MM.1S (cell line): ENCODE measurements at places on chromosomes 5 and 9.

DNA sequence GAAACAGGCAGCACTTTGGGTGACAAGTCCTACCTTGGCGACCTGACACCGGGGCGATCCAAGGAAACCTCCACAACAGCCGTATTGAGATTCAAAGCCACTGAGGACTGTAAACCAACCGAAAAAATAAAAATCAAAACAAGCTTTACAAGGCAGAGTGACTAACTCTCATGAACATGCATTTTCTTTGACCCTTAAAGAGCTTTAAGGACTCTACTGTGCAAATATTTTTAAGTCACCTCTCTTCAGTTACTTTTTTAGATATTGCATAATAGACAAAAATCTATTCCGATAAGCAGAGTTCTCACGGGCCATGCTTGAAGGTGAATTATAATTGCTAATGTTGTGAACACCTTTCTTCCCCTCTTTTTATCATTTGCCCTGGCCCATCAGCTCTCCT, 38.3 kb downstream of the EQTN start:
- no peaks in the 10 kb centered on the region for H3K4me1 ChIP-seq
- no peaks in the 10 kb centered on the region for H3K27me3 ChIP-seq
- no peak overlapping the region for H3K27ac ChIP-seq
- no peak for DNase-seq
- H3K4me3 ChIP-seq, result no peak overlapping the region
- H3K36me3 ChIP-seq, result no peaks in the 10 kb centered on the region

DNA sequence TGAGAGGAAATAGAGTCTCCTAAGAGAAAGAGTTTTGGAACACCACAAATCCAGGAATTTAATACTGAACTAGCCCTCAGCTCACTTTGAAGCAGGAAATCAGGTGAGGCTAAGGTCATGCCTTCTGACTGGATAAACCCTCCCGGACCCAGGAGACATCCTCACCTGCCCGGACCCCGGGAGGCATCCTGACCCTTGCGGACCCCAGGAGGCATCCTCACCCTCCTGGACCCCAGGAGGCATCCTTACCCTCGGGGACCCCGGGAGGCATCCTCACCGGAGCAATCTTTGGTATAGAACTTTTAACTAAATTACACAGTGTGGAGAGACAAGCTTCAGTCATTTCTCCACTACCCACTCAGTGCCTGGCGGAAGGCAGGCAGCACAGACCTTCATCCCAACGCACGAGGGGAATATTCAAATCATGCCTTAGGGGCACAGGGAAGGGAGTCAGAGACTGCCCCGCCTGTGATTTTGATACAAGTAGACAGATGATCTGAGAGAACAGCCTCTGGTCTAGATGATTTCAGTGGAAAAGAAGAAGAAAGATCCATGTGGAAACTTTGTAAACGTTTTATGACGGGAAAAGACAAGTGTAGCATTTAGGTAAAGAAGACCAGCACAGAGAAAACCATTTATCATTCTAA, 21.3 kb downstream of the STXBP1 start:
- H3K4me1 ChIP-seq, result no peaks in the 10 kb centered on the region
- H3K27me3 ChIP-seq, result no peaks in the 10 kb centered on the region
- H3K36me3 ChIP-seq, result no peaks in the 10 kb centered on the region
- DNase-seq, result no peak
- H3K27ac ChIP-seq, result no peak overlapping the region

DNA sequence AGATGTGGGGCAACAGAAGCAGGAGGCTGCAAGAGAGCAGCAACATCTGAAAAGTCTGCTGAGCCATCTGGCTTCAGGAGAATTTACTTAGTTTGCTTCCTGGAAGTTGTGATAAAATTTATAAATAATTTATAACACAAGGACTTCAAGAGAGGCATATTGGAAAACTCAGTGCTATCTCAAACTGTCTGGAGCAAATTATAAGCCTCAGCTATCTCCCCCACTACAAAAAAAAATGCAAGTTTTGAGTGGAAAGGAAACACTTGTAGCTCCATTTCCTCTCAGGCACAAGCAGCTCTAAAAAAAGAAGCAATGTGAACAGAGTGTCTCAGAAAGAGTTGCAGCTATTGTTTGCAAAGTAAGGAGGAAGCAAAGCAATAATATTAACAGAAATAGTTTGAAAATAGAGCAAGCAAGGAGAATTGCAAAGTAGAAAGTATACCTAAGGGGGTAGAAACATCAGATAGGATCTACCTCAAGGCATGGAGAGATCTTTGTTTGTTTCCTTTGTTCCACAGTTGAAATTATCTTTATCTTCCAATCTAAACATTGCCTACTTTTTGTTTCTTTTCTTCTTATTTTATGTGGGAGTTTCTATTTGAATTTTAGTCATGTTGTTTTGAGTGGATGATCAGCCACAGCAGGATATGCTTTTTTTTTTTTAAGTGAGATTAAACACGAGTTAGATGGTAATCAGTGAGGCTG, 55.9 kb upstream of the IL6ST start:
- H3K27ac ChIP-seq, result peak overlapping the region; percentile 81
- peaks cover 31% of the 10 kb centered on the region for H3K4me1 ChIP-seq
- H3K4me3 ChIP-seq, result peak overlapping the region; percentile 14

- no peak overlapping the region for H3K4me3 ChIP-seq
- H3K36me3 ChIP-seq, result no peaks in the 10 kb centered on the region
- 0 out of 2 replicates have a peak, but pooled peaks cover 8% of the 10 kb centered on the region for H3K27me3 ChIP-seq
- H3K27ac ChIP-seq, result no peak overlapping the region
- H3K4me1 ChIP-seq, result peaks cover 23% of the 10 kb centered on the region
- DNase-seq, result peak; percentile 31
Observed at GRCh38 chr5:124645396-124645795, 101.0 kb downstream of the ZNF608 start.

DNA sequence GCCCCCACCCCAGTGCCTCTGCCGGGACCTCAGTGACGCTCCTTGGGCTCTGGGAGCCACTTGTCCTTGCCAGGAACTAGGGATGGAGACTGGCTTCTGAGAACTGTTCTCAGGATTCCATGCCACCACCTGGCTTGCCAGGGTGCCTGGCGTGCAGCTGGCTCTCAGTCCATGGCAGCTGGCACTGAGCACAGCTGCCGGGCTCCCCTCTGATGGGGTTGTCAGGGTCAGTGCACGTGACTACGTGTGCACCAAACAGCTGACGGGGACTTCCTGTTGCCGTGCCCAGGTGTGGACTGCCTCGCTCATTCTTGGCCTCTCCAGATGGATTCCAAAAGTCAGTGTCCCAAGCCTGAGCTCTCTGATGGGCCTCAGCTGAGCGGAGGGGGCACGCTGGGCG, 9.4 kb downstream of the KCNT1 start:
- DNase-seq, result no peak
- H3K4me3 ChIP-seq, result no peak overlapping the region
- H3K4me1 ChIP-seq, result no peaks in the 10 kb centered on the region
- H3K27ac ChIP-seq, result no peak overlapping the region
- no peaks in the 10 kb centered on the region for H3K36me3 ChIP-seq
- peaks cover 86% of the 10 kb centered on the region for H3K27me3 ChIP-seq

GRCh38 chr9:106019039-106019680, 324.8 kb downstream of the TMEM38B start:
- no peaks in the 10 kb centered on the region for H3K4me1 ChIP-seq
- no peak for DNase-seq
- no peak overlapping the region for H3K27ac ChIP-seq
- H3K4me3 ChIP-seq, result no peak overlapping the region

GRCh38 chr9:81819859-81820546, 108.2 kb upstream of the SPATA31D4 start:
- H3K36me3 ChIP-seq, result no peaks in the 10 kb centered on the region
- H3K4me3 ChIP-seq, result no peak overlapping the region
- peaks cover 3% of the 10 kb centered on the region for H3K27me3 ChIP-seq
- H3K27ac ChIP-seq, result no peak overlapping the region

DNA sequence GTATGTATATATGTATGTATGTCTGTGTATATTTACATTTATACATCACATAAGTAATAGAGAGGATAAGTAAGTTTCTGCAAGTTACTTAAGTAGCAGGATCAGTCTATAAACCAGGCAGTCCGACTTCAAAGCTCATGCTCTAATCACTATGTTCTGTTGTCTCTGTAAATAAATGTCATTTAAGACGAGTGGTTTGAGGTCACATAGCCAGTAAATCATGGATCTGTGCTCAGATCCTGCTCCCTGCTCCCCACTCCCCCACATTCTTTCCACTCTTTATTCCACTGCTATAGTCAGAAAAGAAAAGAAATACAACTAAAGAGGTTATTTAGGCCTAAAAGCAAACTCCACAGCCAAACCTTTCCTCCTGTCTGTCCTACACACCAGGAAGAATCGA, 90.4 kb downstream of the SERINC5 start:
- no peaks in the 10 kb centered on the region for H3K27me3 ChIP-seq
- no peak overlapping the region for H3K27ac ChIP-seq
- H3K36me3 ChIP-seq, result no peaks in the 10 kb centered on the region
- DNase-seq, result no peak

GRCh38 chr5:87120518-87121303, 147.0 kb upstream of the RASA1 start:
- H3K4me1 ChIP-seq, result peaks cover 68% of the 10 kb centered on the region
- no peaks in the 10 kb centered on the region for H3K27me3 ChIP-seq
- H3K4me3 ChIP-seq, result peak overlapping the region; percentile 27; the same call in 1 of the 2 replicates
- H3K27ac ChIP-seq, result peak overlapping the region; percentile 97
- DNase-seq, result peak; percentile 74

- H3K4me3 ChIP-seq, result no peak overlapping the region
- H3K36me3 ChIP-seq, result no peaks in the 10 kb centered on the region
- DNase-seq, result no peak
- no peaks in the 10 kb centered on the region for H3K4me1 ChIP-seq
- no peaks in the 10 kb centered on the region for H3K27me3 ChIP-seq
Observed at GRCh38 chr5:2674456-2674855, 77.0 kb downstream of the IRX2 start.

GRCh38 chr5:60633341-60633740, 66.6 kb downstream of the DEPDC1B start:
- H3K4me3 ChIP-seq, result no peak overlapping the region
- no peaks in the 10 kb centered on the region for H3K4me1 ChIP-seq
- no peaks in the 10 kb centered on the region for H3K36me3 ChIP-seq

- H3K27me3 ChIP-seq, result no peaks in the 10 kb centered on the region
- DNase-seq, result no peak
- no peak overlapping the region for H3K27ac ChIP-seq
- H3K4me1 ChIP-seq, result no peaks in the 10 kb centered on the region
Observed at GRCh38 chr9:131875828-131876485, 136.1 kb upstream of the RAPGEF1 start.

GRCh38 chr5:82664732-82665131, 386.6 kb upstream of the RPS23 start:
- no peaks in the 10 kb centered on the region for H3K4me1 ChIP-seq
- H3K27ac ChIP-seq, result no peak overlapping the region
- H3K36me3 ChIP-seq, result no peaks in the 10 kb centered on the region
- DNase-seq, result no peak
- no peaks in the 10 kb centered on the region for H3K27me3 ChIP-seq

DNA sequence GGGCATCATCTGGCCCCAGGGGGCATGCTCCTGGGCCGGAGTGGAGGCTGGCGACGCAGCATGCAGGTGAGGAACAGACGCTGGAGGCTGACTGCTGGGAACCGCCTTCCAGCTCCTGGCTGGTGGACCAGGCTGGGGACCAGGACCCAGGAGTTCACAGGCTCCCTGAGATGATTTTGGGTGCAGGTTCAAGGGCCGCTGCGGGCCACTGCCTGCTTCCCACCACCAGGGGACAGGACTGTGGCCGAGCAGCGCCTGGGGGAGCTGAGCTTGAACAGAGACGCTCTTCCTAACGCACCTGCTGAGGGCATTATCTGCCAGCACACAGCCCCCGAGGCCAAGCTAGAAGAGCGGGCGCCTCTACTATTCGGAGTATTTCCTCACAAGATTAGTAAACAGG, 132.1 kb upstream of the RAPGEF1 start:
- H3K27ac ChIP-seq, result no peak overlapping the region
- no peaks in the 10 kb centered on the region for H3K4me1 ChIP-seq
- H3K4me3 ChIP-seq, result no peak overlapping the region
- DNase-seq, result no peak
- no peaks in the 10 kb centered on the region for H3K36me3 ChIP-seq

DNA sequence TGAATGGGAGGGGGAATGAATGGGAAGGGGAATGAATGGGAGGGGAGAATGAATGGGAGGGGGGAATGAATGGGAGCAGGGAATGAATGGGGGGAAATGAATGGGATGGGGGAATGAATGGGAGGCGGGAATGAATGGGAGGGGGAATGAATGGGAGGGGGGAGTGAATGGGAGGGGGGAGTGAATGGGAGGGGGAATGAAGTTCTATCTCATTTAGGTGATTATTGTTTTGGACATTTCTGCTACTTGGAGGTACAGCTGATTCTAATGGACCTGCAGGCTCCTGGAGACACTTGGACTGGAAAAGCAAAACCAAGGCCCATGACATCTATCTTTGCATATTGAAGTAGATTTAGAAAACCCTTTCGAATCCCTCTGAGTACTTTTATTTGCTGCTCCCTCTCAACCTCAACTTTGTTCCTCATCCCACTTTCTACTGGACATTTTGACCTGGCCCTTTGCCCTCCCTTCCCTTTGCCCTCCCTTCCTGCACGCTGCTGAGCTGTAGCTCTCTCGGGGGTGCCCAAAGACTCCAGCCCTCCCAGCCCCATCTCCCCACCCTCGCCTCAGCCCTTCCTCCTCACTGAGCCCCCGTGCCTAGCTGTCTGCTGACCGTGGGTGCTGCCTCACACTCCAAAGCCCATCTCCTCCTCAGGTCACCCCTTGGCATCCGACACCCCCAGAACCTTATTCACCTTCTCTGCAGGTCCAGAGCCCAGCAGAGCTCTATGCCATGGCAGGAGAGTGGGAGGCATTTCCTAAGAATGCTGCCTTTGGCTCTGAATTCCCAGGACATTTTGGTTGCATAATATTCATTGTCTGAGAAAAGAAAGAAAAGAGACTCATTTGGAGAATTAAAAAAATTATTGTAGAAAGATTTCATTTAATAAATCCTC, 19.9 kb upstream of the LPCAT1 start:
- no peaks in the 10 kb centered on the region for H3K36me3 ChIP-seq
- no peak overlapping the region for H3K4me3 ChIP-seq
- H3K27ac ChIP-seq, result no peak overlapping the region

DNA sequence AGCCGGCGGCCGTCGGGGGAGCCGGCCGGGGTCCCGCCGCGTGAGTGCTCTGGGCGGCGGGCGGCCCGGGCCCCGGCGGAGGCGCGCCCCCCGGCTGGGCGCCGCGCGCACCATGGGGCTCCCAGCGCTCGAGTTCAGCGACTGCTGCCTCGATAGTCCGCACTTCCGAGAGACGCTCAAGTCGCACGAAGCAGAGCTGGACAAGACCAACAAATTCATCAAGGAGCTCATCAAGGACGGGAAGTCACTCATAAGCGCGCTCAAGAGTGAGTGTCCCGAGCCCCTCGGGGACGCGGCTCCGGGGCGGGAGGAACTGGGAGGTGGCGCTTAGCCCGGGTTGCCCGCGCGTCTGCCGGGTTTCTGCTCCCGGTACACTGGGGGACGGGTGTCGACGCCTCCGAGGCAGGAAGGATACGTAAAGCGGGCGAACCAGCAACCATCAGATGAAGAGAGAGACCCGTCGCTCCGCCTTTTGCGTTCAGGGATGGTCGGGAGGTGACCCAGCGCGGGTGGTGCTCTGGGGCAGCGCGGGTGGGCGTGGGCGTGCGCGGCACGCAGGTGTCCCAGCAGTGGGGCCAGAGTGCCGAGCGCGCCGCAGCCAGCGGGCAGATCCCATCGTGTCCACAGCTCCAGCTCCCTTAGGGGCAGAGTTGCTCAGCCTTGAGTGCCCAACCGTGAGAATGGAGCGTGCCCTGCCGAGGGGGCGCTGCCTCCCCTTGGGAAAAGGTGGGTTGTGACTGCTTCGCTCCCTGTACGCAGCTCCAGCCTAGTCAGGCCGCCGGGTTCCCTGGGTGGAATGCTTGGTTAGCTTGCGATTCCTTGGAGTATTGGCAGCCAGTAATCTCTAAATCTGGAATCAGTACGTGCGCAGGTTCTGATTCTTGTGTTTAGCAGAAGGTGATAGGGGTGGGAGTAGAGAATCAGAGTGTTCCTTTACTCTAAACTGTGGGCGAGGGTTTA, 753 bp downstream of the ARHGAP26 start:
- peak; percentile 50 for DNase-seq
- H3K36me3 ChIP-seq, result no peaks in the 10 kb centered on the region
- H3K4me3 ChIP-seq, result peak overlapping the region; percentile 98
- peaks cover 21% of the 10 kb centered on the region for H3K4me1 ChIP-seq
- no peaks in the 10 kb centered on the region for H3K27me3 ChIP-seq
